Skeletal muscle cell (primary cell): ENCODE measurements at places on chromosomes 4 and X.
A peak's percentile ranks its signal among the peaks of the same experiment; 100 is the strongest.

DNA sequence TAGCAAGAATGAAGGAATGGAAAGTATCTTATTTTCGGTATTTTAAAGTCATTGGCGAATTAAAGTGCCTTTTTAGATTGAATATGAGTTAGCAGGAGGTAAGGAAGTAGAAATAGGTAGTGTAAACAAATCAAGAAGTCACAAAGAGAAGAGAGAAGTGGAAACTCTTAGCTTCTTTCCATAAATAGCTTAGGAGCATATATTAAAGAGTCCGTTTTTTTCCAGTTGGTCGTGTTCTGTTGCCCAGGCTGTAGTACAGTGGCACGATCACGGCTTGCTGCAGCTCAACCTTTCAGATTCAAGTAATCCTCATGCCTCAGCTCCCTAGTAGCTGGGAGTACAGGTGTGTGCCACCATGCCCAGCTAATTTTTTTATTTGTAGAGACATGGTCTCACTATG is 56.4 kb downstream of the UBE2K start:
- no peak for DNase-seq

- DNase-seq = peak; percentile 11
Measured at GRCh38 chrX:14864631-14865030, 8.2 kb downstream of the FANCB start.

DNA sequence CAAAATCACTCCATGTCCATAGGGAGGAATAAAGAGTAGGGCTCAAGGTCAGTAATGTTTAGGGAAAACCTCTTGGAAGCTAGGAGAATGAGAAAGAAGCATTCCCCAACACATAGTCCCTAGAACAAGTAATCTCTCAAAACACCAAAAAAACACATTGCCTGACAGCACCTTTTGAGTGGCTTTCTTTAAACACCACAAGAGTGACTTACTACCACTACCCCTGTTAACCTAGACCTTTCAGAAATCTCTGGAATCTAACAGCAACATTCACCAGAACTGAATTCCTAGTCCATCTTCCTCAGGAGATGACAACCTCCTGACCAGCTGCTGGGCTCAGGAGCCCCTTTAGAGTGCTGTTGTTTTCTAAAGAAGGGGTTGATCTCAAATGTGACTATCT is 142.2 kb downstream of the SOWAHB start:
- DNase-seq = no peak

- no peak for DNase-seq
Measured at GRCh38 chrX:17185431-17185830, 189.6 kb upstream of the NHS start.

DNA sequence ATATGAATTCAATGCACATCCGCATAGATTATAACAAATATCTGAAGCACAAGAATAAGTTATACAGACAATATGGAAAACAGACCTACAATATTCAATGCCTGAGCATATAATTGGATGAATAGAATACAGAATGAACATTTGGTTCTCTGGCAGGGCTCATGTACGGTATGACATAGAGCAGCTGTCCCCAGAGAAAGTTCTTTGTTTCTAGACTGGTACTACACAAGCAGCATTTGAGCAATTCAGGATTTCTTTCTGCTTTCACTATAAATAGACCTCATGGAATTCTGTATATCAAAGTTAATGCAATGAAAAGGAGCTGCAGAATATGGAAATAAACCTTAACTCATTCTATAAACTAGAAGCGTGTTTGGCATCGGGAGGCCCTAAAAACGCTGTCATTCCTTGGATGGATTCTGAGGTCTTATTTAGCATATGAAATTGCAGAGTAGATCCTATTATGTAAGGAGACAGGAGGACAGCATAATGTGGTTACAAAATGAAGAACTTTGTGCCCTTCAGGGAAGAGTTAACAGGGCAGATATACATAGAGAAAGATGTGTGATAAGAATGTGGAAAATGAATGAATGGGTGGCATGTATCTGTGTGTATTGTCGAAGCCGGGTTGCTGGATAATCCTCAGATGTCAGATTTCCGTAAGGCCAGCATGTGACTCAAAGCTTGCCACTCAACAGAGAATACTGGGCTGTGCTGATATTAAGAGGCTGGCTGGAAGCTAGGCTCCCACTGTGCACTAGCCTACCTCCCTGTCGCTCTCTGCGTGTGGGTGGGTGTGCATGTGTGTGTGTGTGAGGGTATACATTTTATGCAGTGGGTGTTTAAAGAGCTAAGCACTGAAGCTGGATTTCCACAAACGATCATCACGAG is 103.3 kb upstream of the SLC4A4 start:
- no peak for DNase-seq

- DNase-seq = no peak
Measured at GRCh38 chr4:146063143-146063542, 112.4 kb upstream of the LSM6 start.

- no peak for DNase-seq
Measured at GRCh38 chr4:155565776-155566175, 100.9 kb upstream of the GUCY1A1 start.

- no peak for DNase-seq
Measured at GRCh38 chr4:108861334-108861733, 98.5 kb upstream of the ETNPPL start.

DNA sequence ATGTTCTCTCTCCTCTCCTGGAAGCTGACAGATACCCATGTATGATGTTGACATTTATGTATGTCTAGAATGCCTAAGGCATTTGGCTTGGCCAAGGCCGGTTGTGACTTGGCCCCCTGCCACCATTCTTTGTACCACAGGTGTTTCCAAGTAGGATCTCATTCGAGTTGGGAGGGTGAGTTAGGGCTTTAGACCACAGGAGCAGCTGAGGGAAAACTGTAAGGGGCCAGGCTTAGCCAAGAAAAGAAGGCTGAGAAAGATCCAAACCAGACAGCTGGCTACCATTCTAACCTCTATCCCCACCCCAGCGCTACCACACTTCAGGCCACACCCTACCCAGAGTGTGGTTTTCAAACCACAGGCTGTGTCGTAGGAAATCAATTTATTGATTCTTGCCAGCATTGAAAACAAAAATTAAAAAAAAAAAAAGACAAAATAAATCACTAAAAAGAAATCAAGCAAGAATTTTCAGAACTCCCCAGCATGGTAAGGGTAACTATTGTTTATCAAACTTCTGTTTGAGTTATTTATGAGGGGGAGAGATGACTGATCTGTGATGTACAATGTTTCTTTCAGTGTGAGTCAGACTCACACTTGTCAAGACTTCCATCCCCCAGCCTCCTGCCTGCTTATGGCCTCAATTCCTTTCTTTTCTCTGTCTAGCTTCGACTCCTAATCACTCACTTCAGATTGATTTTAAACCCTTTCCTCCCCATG is 9.9 kb downstream of the TMSB4X start:
- DNase-seq = peak; percentile 66

DNA sequence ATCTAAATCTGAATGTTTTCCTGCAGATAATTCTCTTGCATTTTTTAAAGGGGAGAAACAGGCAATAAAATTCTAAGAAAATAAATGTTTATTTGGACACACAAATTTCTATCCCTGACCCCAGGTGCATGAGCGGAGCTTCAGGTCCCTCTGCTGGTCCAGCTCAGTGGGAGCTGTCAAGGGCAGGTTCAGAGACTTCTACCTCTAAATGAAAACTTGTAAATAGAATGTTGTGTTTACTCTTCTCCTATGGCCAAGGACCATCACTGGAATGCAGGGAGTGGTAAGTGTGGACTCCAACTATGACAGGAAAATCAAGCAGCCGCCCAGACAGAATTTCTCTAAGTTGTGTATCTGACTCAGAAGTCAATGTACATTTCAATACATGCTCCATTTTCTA is 148.6 kb upstream of the TTC29 start:
- DNase-seq = no peak

DNA sequence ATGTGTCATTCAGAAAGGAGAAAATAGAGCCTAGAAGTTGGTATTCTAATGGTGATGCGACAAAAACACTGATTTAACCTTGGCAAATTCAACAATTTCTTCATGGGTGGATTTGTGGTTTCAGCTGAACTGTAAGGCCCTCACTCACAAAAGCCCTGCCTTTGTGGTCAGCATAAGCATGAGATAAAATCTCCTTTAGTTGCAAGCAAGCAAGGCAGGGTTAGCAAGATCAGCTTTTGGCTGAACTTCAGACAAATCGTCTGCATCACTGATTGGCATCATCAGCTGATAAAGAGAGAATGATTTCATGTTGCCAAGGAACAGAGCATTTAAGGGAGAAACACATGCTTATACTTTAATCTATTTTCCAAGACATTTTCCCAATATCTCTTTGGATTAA is 2582.2 kb downstream of the PCDH7 start:
- DNase-seq = no peak

GRCh38 chr4:21451032-21451431 is 497.5 kb downstream of the KCNIP4 start:
- peak; percentile 6 for DNase-seq

DNA sequence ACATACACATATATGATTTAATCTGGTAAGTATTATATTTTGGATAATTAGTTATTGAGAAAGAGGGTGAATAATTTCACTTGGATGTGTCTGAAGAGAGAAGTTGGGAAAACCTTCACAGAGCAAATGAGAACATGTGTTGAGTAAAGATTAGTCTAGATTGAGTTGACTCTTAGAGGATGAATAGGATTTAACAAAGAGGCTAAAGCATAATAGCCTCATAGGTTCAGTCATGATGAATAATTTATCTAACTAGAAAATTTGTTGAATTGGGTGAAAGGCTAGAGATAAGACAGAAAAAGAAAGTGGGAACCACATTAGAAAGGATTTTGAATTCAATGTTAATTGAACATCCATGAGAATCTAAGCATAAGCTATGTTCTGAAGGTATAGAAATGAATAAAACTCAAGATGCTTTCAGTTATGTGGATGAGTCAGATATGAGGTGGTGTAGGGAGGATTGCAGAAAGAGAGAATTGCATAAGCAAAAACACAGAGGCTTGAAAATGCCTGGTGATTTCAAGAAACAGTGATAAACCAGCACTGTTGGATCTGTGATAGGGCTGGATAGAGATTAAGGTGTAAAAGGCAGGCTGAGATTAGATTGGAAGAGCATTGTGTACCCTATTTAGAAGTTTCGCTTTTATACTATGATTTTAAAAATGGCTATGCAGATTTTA is 207.6 kb upstream of the NR3C2 start:
- DNase-seq = no peak

GRCh38 chr4:182177166-182177565 is 66.0 kb upstream of the TENM3 start:
- no peak for DNase-seq

DNA sequence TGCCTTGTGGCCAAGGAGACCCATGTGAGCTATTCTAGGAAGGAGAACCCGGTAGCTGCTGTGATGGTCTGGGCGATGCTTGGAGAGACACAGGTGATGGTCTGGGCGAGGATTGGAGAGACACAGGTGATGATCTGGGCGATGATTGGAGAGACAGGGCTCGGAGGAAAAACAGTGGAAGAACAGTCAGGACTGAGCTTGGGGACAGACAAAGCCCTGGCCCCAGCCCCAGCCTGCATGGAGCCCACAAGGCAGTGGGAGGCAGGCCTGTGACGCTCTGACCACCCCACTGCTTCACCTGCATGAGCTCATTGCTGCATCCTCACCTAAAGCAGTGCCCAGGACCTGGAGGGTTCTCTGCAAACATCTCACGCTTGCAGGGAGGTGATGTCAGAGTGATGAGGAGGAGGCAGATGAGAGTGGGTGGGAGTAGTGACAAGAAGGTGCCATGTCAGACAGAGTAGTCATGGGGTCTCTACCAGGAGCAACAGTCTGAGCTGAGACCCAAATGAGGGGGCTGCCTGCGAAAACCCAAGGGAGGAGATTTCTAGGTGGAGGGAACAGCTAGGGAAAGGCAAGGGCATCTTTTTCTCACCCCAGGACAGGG is 35.9 kb upstream of the PSAPL1 start:
- no peak for DNase-seq

- no peak for DNase-seq
Measured at GRCh38 chr4:70801265-70801809, 38.4 kb downstream of the GRSF1 start.

GRCh38 chr4:184644553-184645307 is 4.5 kb downstream of the CASP3 start:
- no peak for DNase-seq

DNA sequence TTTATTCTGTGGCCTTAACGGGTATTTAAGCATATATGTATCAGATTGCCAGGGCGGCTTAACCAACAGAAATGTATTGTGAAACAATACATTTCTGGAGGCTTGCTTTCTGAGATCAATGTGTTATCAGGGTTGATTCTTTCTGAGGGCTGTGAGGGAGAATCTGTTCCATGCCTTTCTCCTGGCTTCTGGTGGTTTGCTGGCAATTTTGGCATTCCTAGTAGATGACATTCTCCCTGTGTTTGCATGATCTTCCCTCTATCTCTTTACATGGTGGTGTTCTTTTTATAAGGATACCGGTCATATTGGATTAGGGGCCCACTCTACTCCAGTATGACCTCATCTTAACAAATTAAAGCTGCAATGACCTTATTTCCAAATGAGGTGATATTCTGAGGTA is 16.9 kb upstream of the CEP135 start:
- DNase-seq = no peak

DNA sequence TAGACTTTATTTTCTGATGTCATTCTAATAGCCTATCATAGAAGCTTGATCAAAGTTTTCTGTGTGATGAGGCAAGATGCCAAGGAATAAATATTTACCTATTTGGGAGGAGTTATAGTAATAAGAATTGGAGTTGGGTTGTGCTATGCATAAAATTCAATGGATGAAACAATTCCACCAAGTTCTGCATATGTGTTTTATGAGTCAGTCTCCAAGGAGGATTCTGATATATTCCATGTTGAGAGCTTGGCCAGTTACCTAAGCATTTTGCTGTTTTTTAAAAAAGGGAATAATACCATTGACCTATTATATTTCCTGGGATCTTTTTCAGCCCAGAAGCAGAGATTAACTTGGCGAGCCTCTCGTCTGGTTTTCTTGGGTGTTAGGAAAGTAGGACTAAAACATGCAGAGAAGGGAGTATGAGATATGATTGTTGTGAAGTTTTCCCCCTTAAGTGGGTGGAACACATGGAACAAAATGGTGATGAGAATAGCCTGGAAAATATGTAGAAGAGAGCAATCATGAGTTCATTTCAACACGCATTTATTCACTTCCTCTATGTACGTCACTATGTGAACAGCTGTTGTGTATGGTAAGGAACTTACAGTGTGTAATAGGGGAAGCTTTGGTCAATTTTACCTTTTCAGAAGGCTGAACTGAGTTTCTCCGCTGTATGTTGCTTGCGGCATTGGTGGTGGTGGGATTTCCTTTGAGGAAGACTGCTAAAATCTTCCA is 39.2 kb downstream of the POLA1 start:
- no peak for DNase-seq

DNA sequence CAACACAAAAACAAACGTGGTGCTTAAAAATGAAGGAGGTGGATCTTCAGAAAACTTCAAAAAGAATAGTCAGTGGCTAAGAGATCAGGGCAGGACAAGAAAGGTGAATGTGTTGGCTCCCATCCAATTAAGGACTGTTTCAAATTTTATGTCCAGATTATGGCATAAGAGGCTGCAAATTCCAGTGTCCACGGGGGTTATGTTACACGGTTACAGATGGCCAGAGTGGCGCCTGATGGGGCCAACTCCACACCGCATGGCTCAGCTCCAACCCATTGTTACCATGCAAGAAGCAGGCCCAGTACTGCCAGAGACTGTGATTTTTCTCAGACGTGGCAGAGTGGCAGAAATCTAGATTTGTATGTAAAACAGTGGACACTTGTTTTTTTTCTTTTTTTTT is 168.4 kb upstream of the TENM3 start:
- DNase-seq = no peak
